ENCODE measurements at places on chromosomes 2 and 18.

DNA sequence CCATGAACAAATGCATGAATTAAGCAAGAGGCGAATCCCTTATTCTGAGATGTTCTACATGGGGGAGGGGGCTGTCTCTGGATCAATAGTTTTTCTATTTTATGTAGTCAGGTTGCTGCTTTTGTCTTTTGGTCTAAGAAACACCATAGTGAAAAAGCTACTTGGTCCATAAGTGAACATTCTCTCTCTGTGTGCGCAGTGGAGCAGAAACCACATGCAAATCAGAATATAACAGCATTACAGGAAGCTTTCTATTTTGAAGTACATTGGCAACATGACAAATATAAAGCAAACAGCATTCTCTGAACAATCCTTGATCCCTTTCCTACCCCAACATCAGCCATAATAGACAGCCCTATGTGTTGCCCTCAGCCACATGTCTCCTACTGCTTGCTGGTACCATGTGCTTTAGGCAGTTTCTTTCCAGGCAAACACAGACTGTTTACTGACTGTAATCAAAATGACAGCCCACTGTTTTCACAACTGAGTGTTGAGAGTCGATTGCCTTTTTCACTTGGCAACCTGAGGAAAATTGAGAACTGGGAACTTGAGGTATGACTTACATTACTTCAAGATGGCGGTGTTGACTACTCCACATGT lies 10.6 kb downstream of the SCN3A start:
- DNase-seq = no peak

DNA sequence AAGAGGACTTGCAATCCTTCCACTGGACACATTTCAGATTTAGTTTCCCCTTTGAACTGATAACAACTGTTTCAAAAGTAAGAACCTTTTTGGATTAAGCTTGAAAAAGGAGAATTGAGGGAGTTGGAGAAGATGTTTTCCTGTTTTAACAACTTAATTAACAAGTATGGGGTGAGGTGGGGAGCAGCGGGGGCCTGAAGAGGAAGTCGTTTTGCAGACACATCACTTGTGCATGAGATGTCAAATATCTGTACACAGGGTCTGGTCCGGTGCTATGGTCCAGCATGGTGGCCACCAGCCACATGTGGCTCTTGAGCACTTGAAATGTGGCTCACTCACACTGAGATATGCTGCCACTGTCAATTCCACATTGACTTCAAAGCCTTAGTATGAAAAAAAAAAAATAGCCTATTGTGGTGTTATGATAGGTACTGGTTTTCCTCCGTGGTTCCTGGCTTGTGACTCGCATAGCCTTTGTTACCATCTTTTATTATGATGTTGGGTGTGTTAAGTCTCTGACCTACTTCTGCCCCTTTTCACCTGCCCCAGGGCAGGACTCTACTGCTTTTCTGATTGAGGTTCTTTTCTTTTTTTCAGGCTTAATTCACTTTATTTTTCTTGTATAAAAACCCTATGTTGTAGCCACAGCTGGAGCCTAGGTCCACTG lies 205.5 kb downstream of the BCL2 start:
- no peak for DNase-seq

GRCh38 chr2:207499114-207499513 lies 30.6 kb upstream of the CREB1 start:
- DNase-seq = no peak

- DNase-seq = no peak
These were observed 152.9 kb upstream of the NCKAP5 start for GRCh38 chr2:133721118-133721517.

- DNase-seq = no peak
These were observed 72.3 kb upstream of the CCDC68 start for GRCh38 chr18:55031576-55031975.

DNA sequence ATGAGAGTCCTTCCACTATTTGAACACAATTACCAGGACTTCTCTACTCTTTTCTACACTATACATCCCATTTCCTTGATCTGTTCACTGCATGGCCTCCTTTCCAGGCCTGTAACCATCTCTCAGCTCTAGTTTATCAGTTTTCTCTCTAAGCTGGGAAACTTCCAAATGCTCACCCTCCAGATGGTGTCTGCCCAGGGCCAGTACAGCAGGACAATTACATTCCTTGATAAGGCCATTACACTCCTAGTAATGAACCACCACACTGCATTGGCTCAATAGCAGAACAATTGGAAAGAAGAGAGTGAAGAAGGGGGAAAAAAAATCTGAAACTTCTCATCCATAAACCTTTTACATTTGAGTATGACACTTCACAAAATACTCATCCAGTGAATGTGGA lies 359.1 kb downstream of the ALK start:
- no peak for DNase-seq

- DNase-seq = no peak
These were observed 363.2 kb upstream of the RND3 start for GRCh38 chr2:150850641-150851040.

- DNase-seq = no peak
These were observed 20.0 kb downstream of the ELP2 start for GRCh38 chr18:36149514-36150289.

- no peak for DNase-seq
These were observed 313.8 kb downstream of the PDE11A start for GRCh38 chr2:177758591-177759371.

DNA sequence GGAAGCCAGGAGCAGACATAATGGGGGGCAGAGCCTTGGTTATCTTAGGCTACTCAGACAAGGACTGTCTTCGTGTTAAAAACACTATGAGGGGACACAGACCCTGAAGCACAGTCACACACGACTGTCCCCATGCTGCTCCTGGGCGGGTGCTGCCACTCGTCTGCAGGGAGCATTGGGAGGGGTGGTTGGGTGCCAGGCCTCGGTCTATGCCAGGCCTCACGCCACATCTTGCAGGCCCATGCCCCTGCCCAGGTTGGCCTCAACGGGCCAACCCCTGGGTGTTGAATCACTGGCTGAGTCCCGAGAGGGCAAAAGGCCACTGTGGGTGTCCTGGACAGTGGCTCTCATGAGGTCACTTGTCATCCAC lies 97.9 kb downstream of the USP40 start:
- DNase-seq = no peak

DNA sequence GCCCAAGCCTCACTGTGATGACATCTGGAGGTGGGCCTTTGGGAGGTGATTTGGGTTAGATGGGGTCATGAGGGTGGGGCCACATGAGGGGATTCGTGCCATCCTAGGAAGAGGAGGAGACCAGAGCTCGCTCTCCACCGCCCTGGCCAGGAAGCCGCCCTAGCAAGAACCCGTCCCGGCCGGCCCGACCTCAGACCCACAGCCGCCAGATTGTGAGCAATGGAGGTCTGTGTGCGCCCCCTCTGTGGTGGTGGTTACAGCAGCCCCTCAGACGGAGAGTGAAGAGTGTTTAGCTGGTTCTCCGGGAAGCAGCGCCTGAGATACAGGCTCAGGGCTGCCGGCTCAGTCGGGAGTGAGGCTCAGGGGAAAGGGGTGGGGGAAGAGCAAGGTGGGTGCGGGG lies 83.3 kb downstream of the RTP5 start:
- DNase-seq = no peak

GRCh38 chr2:159653962-159654361 lies 37.6 kb upstream of the BAZ2B start:
- no peak for DNase-seq

- DNase-seq = no peak
These were observed 260.4 kb upstream of the DSEL start for GRCh38 chr18:67776929-67777328.

DNA sequence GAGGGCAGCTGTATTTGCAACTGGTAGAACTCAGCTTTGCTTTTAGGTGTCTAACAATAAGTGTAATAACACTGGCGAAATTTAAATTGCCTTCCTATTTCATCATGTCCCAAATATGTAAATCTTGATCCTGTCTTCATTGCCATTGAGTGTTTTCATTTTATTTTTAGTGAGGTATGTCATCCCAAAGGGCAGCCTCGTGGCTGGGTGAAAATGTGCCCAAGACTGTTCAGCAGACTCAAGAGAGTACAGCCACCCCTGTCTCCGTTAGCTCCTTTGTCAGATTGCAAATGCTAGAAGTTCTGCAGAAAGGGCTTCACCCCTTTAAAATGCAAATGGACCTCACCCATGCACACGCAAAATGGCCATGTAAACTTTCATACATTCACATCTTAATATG lies 278.8 kb downstream of the RND3 start:
- DNase-seq = no peak

DNA sequence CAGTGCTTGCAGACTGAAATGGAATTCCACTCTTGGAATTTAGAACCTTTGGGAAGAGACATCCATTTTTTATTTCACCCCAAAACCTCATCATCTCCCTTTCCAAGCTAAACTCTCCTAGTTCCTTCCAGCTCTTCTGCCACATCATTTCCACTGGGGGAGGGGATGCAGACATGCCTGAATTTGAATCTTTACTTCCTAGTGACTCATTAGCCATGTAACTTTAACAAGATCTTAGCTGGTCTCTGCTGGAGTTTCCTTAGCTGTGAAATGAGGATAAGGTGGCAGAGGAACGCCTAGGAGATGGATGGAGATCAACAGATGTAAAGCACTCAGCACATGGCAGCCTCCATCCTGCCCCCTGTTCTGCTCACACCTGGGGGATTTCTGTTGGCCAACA lies 266.8 kb downstream of the EN1 start:
- no peak for DNase-seq

DNA sequence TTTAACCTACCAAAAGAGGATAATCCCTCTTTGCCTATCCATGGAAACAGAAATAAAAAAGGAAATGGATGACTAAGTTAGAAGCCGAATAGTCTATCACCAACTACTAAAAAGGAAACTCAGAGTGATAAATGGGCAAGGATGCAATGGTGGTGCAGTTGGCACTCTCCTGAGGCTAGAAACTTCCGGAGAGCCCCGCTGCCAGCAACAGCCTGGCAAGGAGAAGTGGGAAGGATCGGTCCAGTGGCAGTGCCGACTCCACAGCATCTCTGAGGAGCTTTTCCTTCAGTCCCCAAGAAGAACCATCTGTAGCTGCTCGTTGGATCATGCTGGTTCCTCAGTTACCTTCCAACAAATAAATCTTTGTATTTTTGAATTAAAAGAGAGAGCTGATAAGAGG lies 74.7 kb downstream of the DPP4 start:
- no peak for DNase-seq

DNA sequence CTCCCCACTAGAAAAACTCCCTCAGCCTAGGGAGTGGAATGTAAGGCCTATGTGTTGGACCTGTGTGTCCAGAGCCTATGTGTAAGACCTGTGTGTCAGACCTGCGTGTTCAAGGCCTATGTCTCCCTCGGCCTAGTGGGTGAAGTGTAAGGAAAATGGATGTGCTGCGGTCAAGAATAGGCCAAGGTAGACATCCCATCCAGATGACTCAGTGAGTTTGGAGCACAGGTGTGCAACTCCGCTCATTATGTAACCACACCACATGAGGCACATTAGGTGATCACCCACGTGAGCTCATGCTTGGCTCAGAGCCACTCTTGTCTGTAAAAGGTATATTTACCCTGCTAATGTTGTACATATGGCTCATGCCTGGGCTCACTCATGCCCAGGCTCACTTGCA lies 565.3 kb upstream of the CRIM1 start:
- no peak for DNase-seq

DNA sequence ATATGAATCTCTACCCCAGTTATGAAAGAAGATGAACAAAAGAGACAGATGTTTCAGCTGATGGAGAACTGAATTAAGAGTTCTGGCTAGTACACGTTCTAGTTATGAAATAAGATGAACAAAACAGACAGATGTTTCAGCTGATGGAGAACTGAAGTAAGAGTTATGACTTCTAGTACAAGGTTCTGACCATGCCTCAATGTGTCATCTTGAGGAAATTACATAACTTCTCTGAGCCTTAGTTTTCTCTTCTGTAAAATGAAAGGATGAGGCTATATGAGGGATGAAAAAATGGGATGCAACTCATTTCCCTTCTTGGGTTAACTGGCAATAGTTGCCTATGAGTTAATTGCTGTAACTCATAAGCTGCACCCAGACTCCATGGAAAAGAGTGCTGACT lies 92.9 kb upstream of the WDR75 start:
- DNase-seq = no peak

- DNase-seq = no peak
These were observed 57.8 kb upstream of the CHN1 start for GRCh38 chr2:175062787-175063585.

GRCh38 chr2:220703279-220703678 lies 868.8 kb downstream of the EPHA4 start:
- DNase-seq = no peak

- DNase-seq = no peak
These were observed 100.6 kb downstream of the CMPK2 start for GRCh38 chr2:6764968-6765723.

GRCh38 chr2:9213477-9214051 lies 7.0 kb downstream of the ASAP2 start:
- DNase-seq = no peak

GRCh38 chr2:19048593-19049266 lies 309.7 kb downstream of the OSR1 start:
- no peak for DNase-seq

- no peak for DNase-seq
These were observed 27.9 kb downstream of the COL3A1 start for GRCh38 chr2:189002079-189002478.

GRCh38 chr18:53191634-53192033 lies 851.6 kb downstream of the DCC start:
- DNase-seq = no peak

DNA sequence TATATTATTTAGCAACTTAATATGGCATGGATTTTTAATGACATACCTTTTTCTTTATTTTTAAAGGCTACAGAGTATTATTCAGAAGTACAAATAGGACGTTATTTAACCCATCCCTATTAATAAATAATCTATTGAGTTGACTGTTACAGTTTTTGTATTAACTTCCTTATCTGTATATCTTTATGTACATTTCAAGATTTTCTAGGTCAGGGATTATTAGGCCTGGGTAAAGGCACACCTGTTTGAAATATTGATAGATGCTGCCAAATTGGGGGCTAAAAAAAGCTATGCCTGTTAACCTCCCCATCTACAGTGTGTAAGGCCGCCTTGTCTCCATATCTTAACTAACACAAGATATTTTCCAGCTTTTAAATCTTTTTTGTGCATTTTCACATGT lies 6.6 kb downstream of the NPAS2 start:
- DNase-seq = no peak

GRCh38 chr2:14475994-14476393 lies 156.5 kb upstream of the LRATD1 start:
- DNase-seq = no peak

- no peak for DNase-seq
These were observed 239.0 kb upstream of the SMAD7 start for GRCh38 chr18:49189772-49190171.

GRCh38 chr2:123993728-123994323 lies 31.3 kb upstream of the CNTNAP5 start:
- no peak for DNase-seq

DNA sequence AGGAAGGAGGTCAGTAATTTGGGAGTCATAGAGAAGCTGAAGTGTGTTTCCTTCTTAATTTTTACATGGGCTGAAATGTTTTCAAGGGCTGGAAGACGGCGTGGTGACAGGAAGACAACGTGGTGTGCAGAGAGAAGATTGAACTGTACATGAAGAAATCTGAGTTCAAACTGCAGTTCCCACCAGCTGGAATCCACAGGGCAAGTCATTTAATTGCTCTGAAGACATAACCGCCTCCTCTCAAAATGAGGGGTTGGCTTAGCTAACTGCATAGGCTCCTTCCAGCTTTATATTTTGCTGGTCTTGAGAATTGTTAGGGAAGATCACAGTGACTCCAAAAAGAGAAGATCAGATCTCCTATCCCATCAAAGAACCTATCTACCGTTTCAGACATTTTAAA lies 103.9 kb downstream of the SLC8A1 start:
- no peak for DNase-seq

- DNase-seq = no peak
These were observed 45.6 kb upstream of the NRP2 start for GRCh38 chr2:205636549-205637319.

- DNase-seq = no peak
These were observed 105.3 kb upstream of the UGP2 start for GRCh38 chr2:63736354-63736753.
